ENCODE measurements at places on chromosomes 5 and 9.

GRCh38 chr9:114364134-114365041 is 23.4 kb downstream of the AKNA start:
- no peak for DNase-seq
- no peak overlapping the region for H3K4me3 ChIP-seq
- H3K27me3 ChIP-seq = no peaks in the 10 kb centered on the region
- H3K36me3 ChIP-seq = peaks cover 55% of the 10 kb centered on the region
- peaks cover 44% of the 10 kb centered on the region for H3K4me1 ChIP-seq
- peak overlapping the region; percentile 34 for H3K27ac ChIP-seq

GRCh38 chr5:38434966-38435705 is 121.3 kb downstream of the LIFR start:
- no peak overlapping the region for H3K27ac ChIP-seq
- no peak overlapping the region for H3K4me3 ChIP-seq
- no peaks in the 10 kb centered on the region for H3K27me3 ChIP-seq
- H3K4me1 ChIP-seq = peaks cover 14% of the 10 kb centered on the region
- DNase-seq = no peak
- no peaks in the 10 kb centered on the region for H3K36me3 ChIP-seq

DNA sequence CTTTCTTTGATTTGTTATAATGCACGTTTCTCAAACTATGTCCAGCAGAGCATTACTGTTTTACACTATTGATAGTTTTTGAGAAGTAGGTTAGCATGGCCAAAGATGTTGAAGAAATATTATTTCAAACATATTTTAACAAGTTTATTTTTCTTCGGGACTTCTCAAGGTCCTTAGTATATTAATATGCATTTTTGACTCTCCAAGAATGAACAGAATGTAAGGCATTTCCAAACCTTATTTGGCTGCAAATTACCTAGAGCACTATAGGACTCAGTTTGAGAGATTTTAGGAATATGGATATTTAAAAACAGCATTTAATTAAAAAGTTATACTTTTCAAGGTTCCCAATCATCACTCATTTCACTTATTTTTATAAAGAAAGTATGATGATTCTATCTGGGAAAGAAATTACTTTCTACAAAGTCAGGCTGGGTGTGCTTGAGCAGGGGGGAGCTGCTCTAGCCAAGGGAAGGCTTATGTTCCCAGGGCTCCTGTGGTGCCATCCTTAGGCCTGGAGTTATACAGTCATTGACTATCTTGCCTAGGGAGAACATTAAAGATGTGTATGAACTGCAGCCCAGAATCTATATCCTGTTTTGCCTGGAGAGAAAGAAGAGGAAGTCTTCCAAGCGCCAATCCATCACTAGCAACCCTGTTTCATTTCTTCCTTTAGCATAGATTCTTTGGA is 27.6 kb upstream of the NREP start:
- H3K4me1 ChIP-seq = no peaks in the 10 kb centered on the region
- H3K36me3 ChIP-seq = no peaks in the 10 kb centered on the region
- DNase-seq = no peak
- no peaks in the 10 kb centered on the region for H3K27me3 ChIP-seq

GRCh38 chr5:173296737-173297676 is 31.2 kb downstream of the STC2 start:
- H3K4me3 ChIP-seq = no peak overlapping the region
- peaks cover 15% of the 10 kb centered on the region for H3K4me1 ChIP-seq
- no peaks in the 10 kb centered on the region for H3K27me3 ChIP-seq
- no peaks in the 10 kb centered on the region for H3K36me3 ChIP-seq

DNA sequence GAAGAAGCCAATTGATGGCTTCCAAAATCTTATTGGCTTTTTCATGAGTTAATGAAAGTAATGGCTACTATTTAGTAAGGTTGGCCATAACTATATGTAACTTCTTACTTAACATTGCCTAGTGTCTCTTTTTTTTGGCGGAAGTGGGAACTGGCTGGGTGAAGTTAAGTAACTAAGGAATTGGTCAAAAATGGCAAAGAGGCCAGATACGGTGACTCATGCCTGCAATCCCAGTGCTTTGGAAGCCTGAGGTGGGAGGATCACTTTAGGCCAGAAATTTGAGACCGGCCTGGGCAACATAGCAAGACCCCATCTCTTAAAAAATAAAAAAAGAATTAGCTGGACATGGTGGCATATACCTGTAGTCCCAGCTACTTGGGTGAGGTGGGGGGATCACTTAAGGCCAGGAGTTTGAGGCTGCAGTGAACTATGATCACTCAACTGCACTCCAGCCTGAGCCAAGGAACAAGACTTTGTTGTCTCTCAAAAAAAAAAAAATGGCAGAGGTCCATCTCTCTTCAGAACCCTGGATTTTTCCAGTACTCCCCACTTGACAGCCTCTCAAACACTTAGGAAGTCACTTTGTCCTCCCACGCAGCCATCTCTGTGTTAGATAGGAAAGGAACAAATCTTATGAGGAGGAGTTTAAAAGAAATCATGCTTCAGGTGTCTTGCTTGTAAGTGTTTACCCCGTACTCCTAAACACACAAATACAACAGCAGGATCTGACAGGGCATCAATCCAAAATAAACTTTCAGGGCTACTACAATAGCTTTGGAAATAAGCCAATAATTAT is 75.7 kb downstream of the TEK start:
- no peaks in the 10 kb centered on the region for H3K36me3 ChIP-seq
- no peak overlapping the region for H3K27ac ChIP-seq
- no peak for DNase-seq
- H3K4me1 ChIP-seq = peaks cover 16% of the 10 kb centered on the region
- H3K27me3 ChIP-seq = no peaks in the 10 kb centered on the region

GRCh38 chr9:130018265-130018664 is 24.7 kb downstream of the FNBP1 start:
- H3K27me3 ChIP-seq = no peaks in the 10 kb centered on the region
- peaks cover 21% of the 10 kb centered on the region for H3K4me1 ChIP-seq

GRCh38 chr5:96968074-96968473 is 32.2 kb downstream of the LNPEP start:
- no peak overlapping the region for H3K4me3 ChIP-seq
- H3K27ac ChIP-seq = peak overlapping the region; percentile 35
- H3K27me3 ChIP-seq = no peaks in the 10 kb centered on the region
- no peaks in the 10 kb centered on the region for H3K36me3 ChIP-seq
- H3K4me1 ChIP-seq = peaks cover 38% of the 10 kb centered on the region

DNA sequence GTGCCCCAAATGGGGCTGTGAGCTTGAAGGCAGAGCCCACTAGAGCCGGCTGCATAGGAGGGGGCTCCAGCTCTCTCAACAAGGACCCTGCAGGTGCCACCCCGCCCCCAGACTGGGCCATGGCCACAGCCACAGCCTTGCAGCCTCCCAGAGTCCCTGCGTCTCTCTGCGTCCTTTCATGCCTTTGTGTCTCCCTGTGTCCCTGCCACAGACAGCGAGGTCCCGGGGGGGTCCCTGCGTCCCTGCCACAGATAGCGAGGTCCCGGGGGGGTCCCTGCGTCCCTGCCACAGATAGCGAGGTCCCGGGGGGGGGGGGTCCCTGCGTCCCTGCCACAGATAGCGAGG is 6.3 kb downstream of the NOXA1 start:
- H3K27ac ChIP-seq = no peak overlapping the region
- peaks cover 10% of the 10 kb centered on the region for H3K4me1 ChIP-seq
- DNase-seq = no peak

DNA sequence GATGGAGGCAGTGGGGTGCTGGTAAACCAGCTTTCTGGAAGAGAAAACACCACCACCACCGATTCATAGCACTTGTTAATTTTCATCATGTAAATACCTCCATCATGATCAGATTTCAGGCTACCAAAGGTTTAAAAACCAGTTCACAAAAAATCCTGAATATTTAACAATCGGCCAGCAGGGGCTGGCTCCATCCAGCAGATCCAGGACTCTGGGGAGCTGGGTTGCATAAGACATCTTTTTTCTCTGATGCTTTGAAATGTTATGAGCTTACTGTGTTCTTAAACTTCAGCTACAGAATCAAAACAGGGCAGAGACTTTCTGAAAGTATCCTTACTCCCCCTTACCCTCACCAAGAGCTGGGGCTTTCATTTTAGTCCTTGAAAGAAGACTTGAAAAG is 14.6 kb upstream of the RNF183 start:
- no peaks in the 10 kb centered on the region for H3K4me1 ChIP-seq
- H3K27ac ChIP-seq = no peak overlapping the region
- no peak for DNase-seq
- no peak overlapping the region for H3K4me3 ChIP-seq
- H3K27me3 ChIP-seq = no peaks in the 10 kb centered on the region

GRCh38 chr5:33410221-33410620 is 30.5 kb upstream of the TARS1 start:
- no peak overlapping the region for H3K27ac ChIP-seq
- no peaks in the 10 kb centered on the region for H3K4me1 ChIP-seq
- H3K4me3 ChIP-seq = no peak overlapping the region
- no peaks in the 10 kb centered on the region for H3K27me3 ChIP-seq
